ENCODE measurements at places on chromosomes 1 and 21.

DNA sequence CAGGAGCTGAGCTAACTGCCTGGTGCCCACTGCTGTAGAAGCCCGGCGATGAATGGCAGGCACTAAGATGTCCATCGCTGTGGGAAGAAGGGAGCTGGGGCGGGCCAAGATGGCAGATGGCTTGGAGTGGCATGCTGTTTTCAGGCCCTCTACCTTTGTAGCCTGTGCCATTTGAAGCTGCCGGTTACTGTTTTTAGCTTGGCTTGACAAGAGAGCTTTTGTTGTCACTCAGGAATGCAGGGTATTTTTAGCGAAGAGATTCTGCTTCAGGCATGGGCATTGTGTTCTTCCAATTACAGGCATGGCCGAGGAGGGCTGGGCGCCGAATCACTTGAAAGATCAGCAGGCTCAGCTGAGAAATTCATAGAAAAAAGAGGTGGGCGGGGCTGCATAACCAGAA lies 348.7 kb downstream of the RPS6KC1 start:
- no peak for DNase-seq

GRCh38 chr1:156103521-156103947 lies 11.0 kb upstream of the LMNA start:
- DNase-seq, result no peak

GRCh38 chr1:231040019-231040799 lies at the start of gene FAM89A:
Gene FAM89A, minus strand, starts transcription at chr1:231040254. Its CDS starts 43 bp downstream, at chr1:231040211.
- DNase-seq, result no peak

- no peak for DNase-seq
These were observed 16.3 kb upstream of the CD2 start for GRCh38 chr1:116737855-116738321.

GRCh38 chr1:209309198-209309597 lies 274.3 kb upstream of the CAMK1G start:
- DNase-seq, result no peak

DNA sequence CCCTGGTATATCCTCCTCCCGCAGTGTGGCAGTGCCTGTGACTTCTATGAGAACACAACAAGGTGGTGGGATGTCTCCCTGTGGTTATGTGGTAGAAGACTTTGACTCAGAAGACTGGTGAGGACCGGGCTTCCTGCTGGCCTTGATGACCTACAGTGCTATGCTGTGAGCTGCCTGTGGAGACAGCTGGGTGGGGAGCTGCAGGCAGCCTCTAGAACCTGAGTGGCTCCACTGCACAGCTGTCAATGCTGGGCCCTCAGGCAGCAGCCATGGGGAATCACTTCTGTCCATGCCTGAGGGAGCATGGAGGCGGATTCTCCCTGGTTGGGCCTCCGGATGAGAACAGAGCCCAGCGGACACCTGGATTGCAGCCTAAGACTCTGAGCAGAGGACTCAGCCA lies 14.9 kb downstream of the SLC1A7 start:
- no peak for DNase-seq

- DNase-seq, result no peak
These were observed 18.2 kb downstream of the CDK18 start for GRCh38 chr1:205522692-205523091.

DNA sequence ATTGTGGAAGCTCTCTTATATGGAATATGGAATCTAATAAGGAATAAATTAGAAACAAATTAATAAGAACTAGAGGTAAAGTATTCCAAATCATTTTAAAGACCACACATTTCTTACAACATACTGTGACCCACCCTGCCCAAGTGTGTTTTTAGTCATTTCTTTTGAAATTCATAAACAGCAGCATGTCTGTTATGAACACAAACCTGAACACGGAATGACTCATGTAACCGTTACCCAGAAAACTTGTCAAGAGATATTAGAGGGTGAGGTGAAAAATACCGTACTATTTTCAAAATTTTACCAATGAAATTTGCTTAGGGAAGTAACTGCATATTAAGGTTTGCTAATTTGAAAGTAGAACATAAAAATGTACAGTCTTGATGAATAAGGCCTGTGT lies 48.4 kb downstream of the SNX7 start:
- no peak for DNase-seq
